ENCODE measurements at places on chromosomes 6 and 20.
A peak's percentile ranks its signal among the peaks of the same experiment; 100 is the strongest.

- DNase-seq = peak; percentile 52
Observed at GRCh38 chr6:157184202-157185015, 138.9 kb downstream of the TMEM242 start.

DNA sequence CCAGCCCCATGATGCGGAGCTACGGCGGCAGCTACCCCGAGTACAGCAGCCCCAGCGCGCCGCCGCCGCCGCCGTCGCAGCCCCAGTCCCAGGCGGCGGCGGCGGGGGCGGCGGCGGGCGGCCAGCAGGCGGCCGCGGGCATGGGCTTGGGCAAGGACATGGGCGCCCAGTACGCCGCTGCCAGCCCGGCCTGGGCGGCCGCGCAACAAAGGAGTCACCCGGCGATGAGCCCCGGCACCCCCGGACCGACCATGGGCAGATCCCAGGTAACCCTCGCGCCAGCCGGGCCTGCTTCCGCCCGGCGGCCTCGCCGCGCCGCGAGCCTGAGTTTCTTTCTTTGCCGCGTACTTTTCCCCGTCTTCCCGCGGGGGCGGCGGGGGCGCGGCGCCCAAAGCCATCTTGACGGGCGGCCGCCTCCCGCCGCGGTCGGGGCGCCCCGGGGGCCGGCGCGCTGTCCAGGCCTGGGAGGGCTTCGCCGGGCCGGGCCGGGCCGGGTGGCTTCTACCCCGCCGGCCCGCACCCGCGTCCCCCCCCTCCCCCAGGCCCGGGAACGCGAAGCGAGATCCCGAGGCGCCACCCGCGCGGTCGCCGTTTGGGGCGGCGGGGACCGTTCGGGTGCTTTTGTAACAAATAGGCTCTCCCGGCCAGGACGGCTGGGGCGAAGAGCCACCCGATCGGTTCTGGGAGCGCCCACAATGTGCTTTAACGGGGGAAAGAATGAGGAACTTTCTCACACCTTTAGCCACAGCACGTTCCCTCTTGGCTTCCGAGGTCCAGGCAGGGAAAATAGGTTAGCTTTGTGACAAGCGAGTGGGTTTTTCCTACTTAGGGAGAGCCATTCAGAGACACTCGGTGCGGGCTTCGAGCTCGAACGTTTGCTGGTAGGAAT, 2.3 kb downstream of the ARID1B start:
- peak; percentile 50 for DNase-seq

GRCh38 chr6:164693944-164694343, 615.5 kb downstream of the C6orf118 start:
- no peak for DNase-seq

GRCh38 chr6:69785697-69786096, 11.1 kb downstream of the LMBRD1 start:
- no peak for DNase-seq

DNA sequence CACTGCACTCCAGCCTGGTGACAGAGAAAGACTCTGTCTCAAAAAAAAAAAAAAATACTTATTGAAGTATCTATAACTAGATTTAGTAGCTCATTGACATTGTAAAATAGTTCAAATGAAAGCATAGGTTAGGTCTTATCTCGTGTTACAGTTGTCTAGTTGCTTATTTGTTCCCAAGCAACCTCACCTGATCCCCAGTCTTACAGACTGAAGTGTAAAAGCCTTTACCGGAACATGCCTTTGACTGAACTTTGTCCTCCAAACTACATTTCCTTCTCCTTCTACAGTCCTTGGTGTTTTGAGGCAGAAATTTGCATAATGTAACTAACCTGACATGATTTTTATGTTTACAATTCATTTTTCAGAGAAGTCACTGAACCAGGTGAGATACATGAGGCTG, 61.0 kb downstream of the PKIB start:
- no peak for DNase-seq
